Skin of body (tissue), 3 donors: ENCODE measurements at places on chromosomes 4 and X.

DNA sequence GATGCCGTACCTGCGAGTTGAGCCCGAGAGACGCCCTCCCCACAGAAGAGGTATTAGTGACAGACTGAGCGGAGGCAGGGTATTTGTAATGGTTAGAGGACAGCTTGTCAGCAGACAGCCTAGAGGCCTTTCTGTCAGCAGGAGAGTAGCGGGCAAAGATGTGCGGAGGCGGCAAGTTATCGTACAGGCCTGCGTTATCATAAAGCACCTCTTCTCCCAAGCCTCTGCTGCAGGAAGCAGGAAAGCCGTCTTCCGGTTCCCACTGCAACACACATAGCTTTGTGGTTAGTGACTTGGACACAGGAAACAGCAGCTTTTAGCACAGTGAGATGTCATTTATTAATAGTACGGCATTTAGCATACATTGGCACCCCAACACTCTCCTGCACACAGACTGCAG is 158.3 kb downstream of the AFAP1 start:
- DNase-seq = peak; percentile 58

DNA sequence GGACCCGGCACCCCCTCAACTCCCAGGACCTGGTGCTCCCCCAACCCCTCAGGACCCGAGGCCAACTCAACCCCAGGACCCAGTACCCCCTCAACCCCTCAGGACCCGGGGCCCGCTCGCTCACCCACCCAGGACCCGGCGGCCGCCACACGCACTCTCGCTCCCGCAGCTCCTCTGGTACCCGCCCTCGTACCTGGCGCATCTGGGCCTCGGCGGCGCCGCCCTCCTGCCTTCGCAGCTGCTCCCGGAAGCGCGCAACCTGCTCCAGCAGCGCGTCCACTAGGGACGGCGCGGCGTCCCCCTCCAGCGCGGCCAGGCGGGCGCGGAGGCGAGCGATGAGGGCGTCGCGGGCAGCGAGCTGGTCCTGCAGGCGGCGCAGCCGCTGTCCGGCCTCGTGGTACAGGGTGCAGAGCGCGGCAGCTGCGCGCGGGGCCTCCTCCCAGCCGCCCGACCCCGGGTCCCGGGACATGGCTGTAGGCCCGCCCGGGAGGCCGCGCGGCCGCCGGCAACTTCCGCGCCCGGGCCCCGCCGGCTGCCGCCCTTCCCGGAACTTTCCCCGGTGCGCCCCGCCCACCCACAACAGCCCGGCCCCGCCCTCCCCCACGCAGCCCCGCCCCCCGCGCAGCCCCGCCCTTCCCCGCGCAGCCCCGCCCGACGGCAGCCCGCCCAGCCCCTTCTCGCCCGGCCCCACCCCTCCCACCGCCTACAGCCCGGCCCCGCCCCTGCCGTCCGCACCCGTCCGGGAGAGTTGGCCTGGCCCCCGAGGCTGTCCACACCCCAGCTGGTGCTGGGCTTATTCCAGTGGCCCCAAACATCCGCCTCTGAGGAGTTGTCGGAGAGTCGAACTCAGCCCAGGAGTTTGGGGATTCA is at the start of gene TNIP2:
TNIP2 (minus strand) TSS at position 516 of the 870 bp plus-strand sequence; CDS start at position 469, 47 bp downstream.
- DNase-seq = peak; percentile 56

- DNase-seq = no peak
Measured at GRCh38 chr4:116385583-116385982, 699.8 kb downstream of the TRAM1L1 start.

DNA sequence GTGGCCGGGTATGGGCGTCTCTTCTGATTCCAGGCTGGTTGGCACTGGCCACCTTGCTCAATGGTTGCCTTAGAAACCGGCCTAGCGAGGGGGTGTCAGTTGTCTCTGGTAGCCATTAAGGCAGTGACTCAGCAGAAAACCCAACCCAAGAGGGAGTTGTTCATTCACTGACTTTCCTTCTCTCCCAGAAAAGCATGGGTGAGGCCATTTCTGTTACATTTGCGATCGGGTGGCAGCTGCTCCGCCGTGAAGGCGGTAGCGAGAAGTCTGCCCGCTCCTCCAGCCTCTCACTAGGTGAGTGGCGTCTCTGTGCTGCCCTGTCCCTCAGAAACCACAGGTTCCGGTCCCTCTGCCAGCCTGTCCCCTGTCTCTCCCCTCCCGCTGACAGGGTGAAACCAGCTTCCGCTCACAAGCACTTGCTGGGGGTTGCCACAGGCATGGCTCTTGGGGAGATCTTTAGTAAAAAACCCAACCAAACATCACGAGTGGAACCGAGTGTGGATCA is 17.4 kb downstream of the IRAK1 start:
- DNase-seq = no peak

- DNase-seq = no peak
Measured at GRCh38 chrX:129239371-129239770, 283.9 kb downstream of the SMARCA1 start.

GRCh38 chrX:16870862-16871815 is 977 bp upstream of the RBBP7 start:
- no peak for DNase-seq

DNA sequence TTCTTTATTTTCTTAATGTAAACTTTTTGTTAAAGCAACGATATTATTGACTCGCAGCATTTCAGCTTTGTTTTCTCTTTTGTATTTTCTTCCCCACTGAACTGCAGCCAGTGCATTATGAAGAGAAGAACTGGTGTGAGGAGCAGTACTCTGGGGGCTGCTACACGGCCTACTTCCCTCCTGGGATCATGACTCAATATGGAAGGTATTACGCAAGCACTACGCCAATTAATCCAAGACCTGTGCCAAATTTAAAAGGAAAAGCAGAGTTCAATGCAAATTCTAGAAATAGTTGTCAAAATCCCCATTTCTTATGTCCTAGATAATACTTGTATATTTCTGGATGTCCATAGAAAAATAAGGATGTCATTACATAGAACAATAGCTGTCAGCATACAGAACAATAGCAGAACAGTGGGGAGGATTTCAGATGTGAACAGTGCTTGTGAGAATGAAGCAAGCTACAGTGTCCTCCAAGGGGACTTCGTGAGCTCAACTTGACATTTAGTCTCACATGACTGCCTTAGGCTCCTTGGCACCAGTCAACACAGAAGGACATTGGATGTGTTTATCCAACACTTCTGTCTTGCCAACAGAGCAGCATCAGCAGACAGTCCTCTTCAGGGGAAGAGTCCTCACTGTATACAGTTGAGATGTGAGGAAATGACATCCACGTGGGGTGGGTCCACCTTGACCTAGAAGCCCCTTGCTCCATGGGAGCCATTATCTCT is 85.9 kb downstream of the MAOA start:
- DNase-seq = peak; percentile 2

- no peak for DNase-seq
Measured at GRCh38 chr4:130238121-130238520, 1142.2 kb downstream of the C4orf33 start.

GRCh38 chrX:111309083-111309482 is 38.8 kb upstream of the CAPN6 start:
- peak; percentile 78 for DNase-seq
